NCI-H524 (cell line): ENCODE measurements at places on chromosomes 6 and 20.

DNA sequence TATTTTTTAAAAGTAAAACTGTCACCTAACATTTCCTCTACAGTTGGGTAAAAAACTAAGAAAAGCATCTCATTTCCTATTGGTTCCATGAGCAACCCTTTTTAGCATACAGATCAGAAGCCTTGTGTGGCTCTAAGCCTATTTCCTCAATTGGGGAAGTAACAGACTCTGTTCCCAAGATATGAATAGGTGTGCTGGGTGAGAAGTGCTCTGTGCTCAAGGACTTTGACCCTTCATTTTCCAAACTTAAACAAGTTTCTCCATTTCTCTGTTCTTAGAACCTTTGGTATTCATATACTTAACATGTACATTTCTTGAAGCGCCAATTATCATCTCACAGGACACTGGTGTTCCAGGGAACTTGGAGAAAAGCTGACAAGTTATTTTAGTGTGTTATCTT lies 24.1 kb downstream of the CARMIL1 start:
- DNase-seq: no peak

DNA sequence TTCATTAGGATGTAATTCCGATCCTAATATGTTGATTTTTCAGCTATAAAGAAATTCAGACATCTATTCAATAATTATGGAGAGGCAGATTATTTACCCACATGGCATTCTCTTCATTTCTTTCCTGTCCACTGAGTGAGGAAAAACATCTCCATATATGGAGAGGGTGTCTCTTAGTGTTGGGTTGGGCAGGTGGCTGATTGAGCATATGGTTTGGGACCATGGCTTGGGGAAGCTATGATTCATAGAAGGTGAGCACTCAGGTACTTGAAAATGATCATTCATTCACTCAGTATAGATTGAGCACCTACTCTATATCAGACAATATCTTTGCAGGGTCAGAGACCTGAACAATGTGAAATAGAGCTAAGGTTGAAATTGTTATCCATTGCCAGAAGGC lies 41.3 kb upstream of the IL20RA start:
- DNase-seq: peak; percentile 22

DNA sequence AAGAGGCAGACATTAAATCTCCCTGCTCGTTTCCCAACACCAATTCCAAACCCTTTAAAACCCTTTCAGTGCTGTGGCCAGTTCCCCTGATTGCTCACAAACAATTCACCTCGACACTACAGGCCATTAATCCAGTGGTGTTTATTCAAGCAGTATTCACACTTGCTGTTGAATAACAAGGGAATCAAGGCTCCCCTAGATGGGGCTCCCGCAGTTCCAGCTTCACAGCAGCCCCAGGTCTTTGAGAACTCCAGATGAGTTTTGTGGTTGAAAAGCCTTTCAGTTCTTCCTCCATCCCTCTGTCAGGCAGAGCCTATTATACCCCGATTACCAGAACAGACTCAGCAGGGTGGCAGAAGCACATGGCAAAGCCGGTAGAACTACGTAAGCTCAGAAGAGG lies 36.2 kb downstream of the JAG1 start:
- DNase-seq: no peak

DNA sequence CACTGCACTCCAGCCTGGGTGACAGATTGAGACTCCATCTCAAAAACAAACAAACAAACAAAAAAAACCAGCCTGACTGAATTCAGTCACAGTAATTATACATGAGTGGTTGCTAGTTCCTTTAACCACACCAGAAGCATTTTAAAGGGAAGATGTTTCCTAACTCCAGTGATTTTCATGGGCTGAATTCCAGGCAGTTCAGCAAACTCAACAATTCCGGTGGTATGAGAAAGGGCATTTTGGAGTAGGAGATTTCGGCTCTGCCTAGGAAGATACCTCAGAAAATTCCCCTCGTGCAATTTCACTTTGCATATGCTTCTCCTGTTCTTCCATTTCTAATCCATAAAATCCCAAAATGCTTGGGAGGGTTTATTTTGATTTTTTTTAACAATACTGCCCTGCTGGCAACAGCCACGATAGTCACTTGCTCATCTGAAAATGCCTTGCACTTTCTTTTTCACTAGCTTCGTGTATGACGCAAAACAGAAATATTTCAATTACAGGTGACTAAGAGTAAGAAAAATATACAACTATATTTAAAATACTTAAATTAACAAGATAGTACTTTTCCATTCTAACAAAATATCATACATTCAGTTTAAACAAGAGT lies 48.3 kb upstream of the IPCEF1 start:
- no peak for DNase-seq

- no peak for DNase-seq
These were observed 123.7 kb upstream of the MCHR2 start for GRCh38 chr6:100117680-100118079.

GRCh38 chr20:1427457-1428054 lies 34.7 kb upstream of the FKBP1A start:
- peak; percentile 93 for DNase-seq

DNA sequence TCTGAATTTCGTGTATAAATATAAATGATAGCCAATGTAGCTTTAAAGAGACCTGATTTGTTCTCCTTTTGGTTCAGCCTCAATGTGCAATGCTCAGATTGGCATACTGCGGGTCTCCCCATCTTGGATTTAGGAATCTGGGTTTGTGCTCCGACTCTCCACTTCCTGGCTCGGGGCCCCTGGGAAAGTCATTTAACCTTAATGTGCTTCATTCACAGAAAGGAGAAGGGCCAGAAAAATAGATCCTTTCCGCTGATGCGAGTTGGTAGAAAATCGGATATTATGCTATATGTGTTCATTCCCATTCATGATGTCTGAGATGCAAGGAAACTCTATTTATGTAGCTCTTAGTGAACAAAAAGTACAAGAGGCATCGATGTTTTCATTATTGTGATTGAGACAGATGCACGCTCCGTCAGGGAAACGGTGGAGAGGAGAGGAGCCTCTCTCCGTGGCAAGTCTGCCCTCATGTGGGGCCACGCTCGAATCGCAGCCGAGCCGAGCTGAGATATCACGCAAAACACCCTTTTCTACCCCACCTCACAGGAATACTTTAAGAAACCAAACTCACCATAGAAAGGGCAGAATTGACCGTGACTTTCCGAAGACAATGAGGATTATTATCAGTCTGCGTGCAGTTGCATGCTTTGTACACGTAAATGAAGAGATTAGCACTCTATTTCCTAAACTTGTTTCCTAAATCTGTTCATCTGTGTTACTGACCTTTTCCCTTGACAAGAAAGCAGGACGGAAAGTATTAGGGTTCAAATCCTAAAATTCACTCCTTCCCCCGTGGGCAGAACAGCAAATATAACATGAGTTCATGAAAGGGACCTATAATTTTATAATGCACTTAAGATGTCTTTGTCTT lies 136.6 kb downstream of the COL9A1 start:
- DNase-seq: peak; percentile 30

GRCh38 chr6:150891888-150892485 lies 26.5 kb downstream of the MTHFD1L start:
- peak; percentile 92 for DNase-seq

DNA sequence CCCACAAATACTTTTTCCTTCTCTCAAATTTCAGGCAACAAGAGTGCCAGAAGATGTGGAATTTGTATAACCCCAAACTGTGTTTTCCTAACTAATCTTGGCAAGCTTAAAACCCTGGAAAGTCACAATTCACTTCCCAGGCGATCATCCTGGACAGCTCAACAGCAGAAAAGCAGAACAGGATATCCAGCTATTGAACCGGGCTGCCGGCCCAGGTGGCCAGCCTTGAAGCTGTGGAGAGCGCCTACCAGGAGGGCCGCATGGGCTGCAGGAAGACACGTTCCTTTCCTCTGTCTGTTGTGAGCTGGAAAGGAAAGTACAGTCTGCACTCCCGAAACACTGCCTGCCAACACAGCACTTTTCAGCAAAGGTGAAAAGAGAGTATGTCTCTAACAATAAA lies 719.7 kb upstream of the MARCKS start:
- no peak for DNase-seq

DNA sequence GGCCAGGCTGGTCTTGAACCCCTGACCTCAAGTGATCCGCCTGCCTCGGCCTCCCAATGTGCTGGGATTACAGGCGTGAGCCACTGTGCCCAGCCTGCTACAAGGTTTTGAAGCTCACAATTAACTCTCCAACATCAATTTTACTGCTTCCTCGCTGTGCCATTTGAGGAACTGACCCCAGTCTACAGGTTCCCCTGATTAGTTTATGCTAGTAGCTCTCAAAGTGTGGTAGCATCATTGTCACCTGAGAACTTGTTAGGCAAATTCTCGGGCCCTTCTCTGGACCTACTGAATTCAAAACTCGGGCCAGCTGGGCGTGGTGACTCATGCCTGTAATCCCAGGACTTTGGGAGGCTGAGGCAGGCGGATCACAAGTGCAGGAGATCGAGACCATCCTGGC lies 49.4 kb downstream of the MCUR1 start:
- DNase-seq: no peak

DNA sequence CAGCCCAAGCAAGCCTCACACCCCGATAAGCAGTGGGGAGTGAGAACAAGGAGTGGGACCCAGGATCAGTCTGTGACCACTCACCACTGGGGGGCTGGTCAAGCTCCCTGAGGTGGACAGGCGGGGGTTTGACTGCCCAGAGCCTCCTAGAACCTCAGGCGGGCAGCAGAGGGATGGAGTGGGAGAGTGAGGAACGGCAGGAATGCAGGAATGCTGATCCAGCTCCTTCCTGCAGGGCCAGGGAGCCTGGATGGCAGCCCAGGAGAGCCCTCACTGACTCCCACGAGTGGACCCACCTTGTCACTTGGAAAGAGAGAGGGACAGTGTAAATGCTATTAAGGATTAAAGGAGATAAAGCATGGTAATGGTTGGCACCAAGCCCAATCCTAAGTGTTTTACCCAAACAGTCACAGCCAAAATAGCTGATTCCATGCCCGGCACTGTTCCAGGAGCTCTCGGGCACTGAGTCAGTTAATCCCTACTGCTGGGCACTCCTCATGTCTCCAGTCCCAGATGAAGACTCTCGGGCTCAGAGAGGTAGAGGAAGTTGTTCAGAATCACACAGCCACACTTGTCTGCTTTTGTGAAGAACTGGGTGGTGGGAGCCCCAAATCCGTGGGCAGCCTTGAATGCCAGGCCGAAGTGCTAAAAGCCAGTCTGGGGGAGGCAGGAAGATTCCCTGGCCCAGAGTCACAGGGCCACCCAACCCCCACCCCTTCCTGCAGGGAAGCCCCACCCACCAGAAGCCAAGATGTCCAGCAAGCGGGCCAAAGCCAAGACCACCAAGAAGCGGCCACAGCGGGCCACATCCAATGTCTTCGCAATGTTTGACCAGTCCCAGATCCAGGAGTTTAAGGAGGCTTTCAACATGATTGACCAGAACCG lies 3.1 kb downstream of the MYL9 start:
- peak; percentile 59 for DNase-seq

DNA sequence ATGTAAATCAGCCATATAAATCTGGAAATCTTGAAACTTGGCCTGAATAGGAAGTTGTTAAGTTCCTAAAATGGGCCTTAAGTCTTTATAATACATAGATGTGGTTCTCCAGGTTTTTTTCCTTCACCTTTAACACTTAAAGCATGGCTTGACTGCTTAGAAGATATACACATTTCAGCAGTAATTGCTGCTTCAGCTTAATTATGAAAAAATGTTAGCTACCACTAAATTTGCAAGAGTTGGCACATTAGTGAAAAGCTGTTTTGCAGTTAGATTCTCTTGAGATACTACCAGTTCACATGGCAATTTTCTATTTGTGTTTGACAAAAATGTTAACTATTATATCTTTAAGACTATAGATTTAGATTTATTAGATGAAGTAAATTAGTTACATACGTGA lies 72.7 kb upstream of the MYO6 start:
- DNase-seq: no peak

DNA sequence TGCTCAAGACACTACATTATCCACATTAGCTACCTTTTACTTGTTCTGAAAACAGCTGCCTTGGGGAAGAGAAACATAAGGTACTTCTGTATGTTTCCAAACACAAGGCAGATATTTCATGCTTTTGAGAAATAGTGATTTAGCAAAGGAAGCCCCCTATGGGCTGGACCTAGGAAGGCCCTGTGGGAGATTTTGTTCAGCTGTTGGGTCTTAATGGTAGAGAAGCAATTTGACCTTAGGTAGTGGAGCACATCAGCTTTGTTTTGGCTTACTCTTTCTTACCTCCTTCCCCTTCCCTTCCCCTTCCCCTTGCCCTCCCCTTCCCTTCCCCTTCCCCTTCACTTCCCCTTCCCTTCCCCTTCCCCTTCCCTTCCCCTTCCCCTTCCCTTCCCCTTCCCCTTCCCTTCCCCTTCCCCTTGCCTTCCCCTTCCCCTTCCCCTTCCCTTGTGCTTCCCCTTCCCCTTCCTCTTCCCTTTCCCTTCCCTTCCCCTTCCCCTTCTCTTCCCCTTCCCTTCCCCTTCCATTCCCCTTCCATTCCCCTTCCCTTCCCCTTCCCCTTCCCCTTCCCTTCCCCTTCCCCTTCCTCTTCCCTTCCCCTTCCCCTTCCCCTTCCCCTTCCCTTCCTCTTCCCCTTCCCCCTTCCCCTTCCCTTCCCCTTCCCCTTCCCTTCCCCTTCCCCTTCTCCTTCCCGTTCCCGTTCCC lies 84.6 kb downstream of the ANKS1A start:
- peak; percentile 42 for DNase-seq

DNA sequence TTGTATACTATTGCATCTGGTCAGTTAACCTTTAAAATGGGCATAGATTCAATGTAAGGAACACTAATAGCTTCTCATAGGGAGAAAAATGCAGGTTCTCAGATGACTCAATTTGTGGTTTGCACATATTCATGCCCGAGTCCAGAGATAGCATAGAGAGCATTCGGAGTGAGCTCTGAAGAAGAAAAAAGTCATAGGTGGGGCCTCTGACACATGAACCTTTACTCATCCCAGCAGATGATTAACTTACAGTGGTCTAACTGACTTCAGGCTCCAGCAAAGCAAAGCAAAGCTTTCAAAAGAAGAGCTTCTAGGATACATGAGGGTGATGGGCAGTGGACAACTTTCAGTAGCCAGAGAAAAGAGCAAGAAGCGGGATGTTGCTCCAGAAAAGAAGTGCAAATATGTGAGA lies 55.3 kb upstream of the BTN3A2 start:
- no peak for DNase-seq

DNA sequence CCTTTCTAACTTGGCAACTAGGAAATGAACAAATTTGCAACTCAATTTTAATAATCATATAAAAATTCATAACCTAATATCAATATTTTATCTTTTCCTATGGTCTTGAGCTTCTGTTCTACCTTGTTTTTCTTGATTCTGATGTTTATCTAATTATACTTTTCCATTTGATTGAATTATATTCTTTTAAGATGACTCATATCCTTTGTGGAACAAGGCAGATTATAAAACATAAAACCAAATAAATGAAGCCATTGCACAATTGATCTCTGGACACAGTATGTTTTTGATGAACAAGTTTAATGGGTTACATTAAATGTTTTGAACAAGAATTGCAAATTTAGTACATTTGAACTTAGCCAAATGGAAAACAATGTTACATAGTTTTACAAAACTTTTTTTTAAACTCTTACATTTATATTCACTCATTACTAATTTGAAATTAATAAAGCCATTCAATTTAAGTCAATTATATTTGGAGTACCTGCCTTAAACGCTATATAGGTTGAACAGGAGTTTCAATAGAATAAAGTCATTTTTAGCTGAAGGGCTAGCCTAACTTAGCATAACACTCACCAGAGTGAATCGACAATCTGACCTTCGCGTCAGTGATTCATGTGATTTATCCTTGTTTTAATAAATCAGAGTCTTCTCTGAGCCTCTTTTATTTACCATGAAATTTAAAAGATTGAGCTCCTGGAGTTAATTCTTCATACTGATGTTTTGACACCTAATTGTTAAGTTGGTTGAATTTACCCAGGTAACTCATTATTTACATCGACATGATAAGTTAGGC lies 3.8 kb downstream of the NCOA7 start:
- DNase-seq: no peak

- DNase-seq: peak; percentile 69
These were observed 24.1 kb upstream of the MAP3K7 start for GRCh38 chr6:90610751-90611542.
